ENCODE measurements at places on chromosomes 4 and X.

GRCh38 chr4:105911426-105911825 lies 16.2 kb downstream of the NPNT start:
- no peak for DNase-seq

DNA sequence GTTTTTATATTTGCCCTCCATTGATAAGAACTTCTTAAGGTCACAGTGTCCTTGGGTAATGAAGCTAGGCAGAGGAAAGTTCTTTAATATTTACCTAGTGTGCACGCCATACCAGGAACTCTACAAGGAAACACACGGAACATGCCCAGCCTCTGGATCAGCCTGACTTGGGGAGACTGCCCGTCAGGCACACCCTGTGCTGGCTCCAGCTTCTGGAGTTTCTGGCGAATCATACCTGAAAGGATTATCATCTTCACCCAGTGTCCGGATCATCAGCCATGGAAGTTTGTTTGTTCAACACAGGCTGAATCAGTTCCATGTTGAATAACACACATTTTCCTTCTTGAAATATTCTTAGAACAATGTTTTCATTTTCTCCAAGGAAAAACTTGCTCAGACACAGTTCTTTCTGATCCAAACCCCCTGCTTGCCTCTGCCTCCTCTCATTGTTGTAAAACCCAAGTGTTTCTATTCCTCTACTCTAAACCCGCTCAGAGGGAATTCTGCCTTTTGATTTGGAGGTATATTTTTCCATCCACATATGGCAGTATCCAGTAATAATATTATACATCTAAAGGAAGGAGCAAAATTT lies 176.7 kb downstream of the SHROOM3 start:
- DNase-seq = no peak

GRCh38 chrX:6169407-6169806 lies 59.3 kb downstream of the NLGN4X start:
- no peak for DNase-seq

DNA sequence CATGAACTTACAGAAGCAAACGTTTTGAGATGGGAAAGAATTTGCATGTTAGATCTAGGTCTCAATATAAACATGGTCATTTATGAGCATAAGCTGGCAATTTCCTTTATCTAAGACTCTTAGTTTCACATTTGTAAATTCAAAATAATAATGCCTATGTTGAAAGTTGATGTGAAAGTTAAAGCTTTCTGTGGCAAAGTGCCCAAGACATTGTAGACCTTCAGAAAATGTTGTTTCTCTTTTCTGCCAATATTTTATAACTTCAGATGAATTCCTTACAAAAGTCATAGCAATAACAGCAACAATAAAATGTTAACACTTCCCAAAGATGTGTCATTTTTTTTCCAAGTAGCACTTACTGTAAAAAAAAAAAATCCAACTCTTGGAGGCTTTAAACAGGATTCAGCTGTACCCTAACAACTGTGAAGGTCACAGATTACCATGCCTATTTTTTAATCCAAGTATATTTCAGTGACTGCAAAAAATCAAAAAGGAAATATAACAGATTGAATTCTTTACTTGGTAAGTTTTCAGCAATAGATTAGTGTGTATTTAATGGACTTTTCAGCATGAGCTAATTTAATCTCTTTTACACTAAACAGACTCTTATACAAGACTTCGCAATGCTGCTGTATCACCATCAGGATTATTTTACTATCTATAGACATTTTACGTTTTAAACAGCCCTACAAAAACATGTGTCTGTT lies 206.5 kb upstream of the PDE5A start:
- DNase-seq = no peak

DNA sequence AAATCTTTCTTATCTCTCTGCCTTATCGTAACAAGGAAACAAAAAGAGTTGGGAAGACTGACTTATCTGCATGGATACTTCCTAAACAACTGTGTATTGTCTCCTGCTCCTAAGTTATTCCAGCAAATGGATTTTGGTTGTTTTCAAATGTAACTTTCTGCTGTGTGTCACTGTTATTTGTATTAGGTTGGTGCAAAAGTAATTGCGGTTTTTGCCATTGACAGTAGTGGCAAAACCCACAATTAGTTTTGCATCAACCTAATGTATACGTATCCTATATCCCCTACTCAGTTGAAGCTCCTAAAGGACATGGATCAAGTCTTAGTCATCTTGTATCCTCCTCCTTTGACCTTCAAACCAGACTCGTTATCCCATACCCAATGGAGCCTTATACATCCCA lies 263.4 kb upstream of the GPR101 start:
- DNase-seq = no peak

DNA sequence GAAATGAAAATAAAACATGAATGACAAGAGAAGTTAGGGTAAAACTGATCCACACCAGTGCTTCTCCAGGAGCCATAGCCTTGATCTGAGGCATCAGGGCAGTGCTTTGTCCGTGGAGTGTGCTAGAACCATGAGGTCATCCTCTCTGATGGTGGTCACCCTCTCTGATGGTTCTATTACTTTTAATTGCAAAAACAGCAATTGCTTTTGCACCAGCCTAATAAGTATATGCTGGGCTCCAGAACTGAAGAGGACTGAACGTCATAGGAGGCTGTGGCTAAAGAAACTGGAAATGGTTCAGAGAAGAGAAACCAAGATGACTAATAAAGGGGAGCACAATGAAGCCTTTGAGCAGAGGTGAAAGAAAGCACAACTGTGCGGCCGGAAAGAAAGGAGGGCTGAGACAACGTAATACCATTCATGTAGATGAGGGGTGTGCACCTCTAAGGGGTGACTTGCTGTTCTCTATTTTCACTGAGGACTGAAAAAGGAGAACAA lies 17.0 kb upstream of the TMEM154 start:
- no peak for DNase-seq

DNA sequence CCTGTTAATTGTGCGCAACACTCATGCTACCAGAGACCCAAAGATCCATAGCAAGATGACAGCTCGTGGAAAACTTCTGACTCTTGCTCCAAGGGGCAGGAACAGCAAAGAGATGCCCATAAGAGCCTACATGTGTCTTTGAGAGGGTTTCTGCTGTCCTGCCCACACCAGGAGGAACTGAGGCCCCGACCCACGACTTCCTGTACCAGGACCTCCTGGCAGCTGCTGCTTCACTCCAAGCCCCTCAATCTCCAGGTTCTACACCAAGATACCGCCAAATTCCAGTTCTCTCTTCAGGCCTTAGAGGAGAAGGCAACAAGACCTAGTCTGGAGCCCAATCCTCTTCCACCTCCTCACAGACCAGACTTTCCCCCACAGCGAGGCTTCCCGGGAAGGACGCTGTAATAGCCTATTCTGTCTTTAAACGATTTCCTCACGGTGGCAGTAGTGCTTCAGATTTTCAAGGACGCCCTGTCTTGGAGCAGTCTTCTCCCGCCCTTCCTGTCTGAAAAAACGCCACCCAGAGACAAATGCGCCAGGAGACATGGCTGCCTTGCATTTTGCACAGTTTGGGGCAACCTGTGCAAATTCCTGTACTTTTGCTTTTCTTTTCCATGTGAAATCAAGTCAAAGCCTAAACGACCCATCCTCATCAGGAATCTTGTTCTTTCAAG lies 230.2 kb upstream of the STK26 start:
- no peak for DNase-seq

GRCh38 chr4:53055274-53055673 lies 193.2 kb downstream of the RASL11B start:
- no peak for DNase-seq

DNA sequence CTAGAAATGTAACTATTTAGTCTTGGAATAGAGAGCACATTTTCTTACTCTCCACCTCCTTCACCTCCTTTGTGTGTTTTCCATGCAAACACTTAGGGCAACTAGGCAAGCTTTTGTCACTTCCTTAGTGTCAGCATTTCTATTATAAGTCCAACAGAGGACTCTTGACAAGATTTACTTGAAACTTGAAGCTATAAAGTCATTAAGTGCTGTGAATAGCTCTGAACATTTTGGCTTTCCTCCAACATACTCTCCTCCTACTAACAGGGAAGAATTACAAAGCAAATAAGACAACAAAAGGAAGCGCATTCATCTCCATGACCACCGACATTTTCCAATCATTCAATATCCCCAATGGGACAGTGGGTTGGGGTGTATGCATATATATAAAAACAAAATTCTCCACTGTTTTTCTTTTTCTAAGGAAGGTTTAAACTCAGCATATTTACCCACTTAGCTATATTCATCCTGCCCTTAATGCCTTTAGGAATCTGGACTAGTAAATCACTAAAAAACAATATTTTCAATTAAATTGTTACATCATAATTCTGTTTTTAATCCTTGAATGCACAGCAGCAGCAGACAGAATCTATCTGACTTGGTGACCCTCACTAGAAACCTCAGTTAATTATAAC lies 264.6 kb downstream of the SNCA start:
- DNase-seq = no peak

GRCh38 chr4:122131562-122132157 lies 20.5 kb upstream of the BLTP1 start:
- no peak for DNase-seq

GRCh38 chrX:39855748-39856129 lies 242.0 kb downstream of the BCOR start:
- DNase-seq = peak; percentile 34

DNA sequence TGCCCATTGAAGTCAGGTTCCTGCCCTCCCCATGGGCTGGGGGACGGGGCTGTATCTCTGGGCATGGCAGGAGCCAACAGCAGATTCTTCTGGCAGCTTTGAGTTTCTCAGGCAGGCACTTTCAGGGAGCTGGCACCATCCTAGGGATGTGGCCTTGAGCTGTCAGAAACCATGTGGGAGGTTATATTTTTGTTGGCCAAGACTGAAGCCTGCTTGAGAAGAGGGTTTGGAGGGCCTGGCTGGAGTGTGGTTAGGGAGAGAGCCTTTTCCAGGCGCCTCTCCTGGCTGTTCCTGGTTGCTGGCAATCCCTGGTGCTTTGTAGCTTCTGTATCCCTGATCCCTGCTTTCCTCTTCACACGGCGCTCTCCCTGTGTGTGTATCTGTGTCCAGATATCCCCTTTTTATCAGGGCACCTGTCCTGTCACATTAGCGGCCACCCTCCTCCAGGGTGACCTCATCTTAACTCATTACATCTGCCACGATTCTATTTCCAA lies 30.6 kb upstream of the SORCS2 start:
- DNase-seq = no peak

DNA sequence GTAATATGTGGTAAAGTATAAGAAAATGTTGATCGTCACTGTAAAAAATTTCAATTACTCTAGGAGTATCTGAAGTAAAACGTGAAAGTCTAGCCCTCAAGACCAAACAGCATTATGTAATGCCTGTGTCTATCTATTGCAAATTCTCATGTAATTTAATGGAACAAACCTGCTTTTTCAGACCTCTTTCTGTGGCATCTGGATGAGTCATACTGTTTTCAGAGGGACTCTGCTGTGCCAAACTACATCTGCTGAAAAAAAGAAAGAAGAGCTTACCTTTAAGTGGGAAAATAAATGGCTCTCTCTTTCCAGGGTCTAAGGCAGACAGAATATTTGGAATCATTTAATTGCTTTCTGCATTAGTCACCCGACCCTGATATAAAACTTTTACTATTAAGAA lies 89.8 kb upstream of the ARMCX2 start:
- no peak for DNase-seq
